AG04450 (cell line): ENCODE measurements at places on chromosomes 3 and 15. TPM values are rescaled to one million over a fixed set of nuclear protein-coding genes. Genes with fewer than 3 reads are reported as not detected.
A peak's percentile ranks its signal among the peaks of the same experiment; 100 is the strongest.

- DNase-seq, result no peak
Observed at GRCh38 chr3:72728958-72729467, 119.2 kb downstream of the SHQ1 start.

DNA sequence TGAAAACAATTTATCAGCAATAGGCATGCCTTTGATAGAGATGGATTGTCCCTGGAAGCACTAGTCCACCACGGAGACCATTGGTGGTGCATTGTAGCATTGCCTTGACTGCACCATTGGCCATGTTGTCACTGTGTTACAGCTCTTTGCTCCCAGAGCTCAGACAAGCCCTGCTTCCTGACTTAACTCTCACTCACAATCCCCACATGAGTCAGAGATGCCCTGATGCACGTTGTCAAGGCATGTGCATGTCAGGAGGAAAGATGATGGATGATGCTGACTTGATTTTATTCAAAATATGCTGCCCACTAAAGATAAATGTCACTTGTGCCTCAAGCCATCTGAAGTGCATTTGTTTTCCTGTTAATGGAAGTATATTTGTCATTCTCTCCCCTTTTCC, 266.1 kb downstream of the ARRDC4 start:
- no peak for DNase-seq

GRCh38 chr15:36284911-36285310, 294.5 kb upstream of the CDIN1 start:
- no peak for DNase-seq

- no peak for DNase-seq
Observed at GRCh38 chr3:108053067-108053466, 37.8 kb downstream of the CD47 start.

DNA sequence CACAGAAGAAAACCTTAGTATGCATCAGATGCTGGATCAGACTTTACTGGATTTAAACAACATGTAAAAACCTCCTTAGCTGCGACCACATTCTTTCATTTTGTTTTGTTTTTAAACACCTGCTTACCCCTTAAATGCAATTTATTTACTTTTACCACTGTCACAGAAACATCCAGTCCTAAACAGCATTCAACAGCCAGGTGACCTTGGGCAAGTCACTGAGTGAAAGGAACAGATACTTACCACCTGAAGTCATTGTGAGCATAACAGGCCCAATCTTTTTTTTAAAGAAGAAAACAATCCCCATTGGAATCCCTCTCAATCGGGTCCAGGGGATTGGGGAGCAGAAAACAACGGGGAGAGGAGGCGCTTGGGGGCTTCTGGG, 390 bp downstream of the STARD5 start:
- no peak for DNase-seq

GRCh38 chr3:122013448-122013925, 8.6 kb downstream of the ILDR1 start:
- DNase-seq, result no peak

DNA sequence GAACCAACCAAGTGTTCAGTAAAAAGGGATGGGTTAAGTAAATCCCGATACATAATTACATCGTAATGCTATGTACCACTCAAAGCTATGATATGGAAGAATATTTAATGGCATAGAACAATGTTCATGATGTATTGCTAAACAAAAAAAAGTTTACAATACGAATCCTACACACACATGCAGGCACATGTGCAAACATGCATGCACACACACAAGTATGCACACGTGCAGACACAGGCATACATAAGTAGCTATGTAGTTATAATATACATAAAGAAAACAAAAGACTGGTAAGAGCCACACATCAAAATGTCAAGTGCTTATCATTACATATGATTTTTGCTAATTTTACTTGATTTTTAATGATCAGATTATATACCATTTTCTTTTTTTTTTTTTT, 74.2 kb downstream of the ARRDC4 start:
- no peak for DNase-seq

- no peak for DNase-seq
Observed at GRCh38 chr3:172692751-172693338, 18.0 kb downstream of the NCEH1 start.

GRCh38 chr3:39433642-39434041, 27.1 kb downstream of the RPSA start:
- DNase-seq, result peak; percentile 10

DNA sequence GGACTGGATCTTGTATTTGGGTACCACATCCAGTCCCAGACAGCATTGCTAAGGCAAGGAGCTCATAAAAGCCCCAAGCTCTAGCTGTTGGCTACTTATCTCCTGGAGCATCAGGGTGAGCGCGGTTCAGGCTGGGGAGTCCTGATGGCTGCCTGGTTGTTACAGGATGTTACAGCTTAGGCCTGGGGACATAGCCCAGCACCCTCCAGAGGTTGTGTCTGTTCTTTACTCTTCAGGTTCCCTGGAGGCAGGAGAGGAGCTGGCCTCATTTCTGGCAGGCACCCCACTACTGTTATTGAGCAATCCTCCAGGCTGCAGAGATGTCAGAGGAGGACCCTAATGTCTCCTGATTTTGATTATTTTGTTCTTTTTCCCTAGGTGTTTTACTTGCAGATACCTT, 26.6 kb downstream of the APBA2 start:
- DNase-seq, result no peak

GRCh38 chr15:33315044-33315443, 4.3 kb downstream of the RYR3 start:
- DNase-seq, result no peak

- DNase-seq, result no peak
Observed at GRCh38 chr3:150303768-150304167, 104.3 kb upstream of the TSC22D2 start.

- DNase-seq, result no peak
Observed at GRCh38 chr3:100278910-100279309, 18.1 kb downstream of the TBC1D23 start.

GRCh38 chr3:48399387-48400172, 27.6 kb downstream of the FBXW12 start:
- DNase-seq, result no peak

DNA sequence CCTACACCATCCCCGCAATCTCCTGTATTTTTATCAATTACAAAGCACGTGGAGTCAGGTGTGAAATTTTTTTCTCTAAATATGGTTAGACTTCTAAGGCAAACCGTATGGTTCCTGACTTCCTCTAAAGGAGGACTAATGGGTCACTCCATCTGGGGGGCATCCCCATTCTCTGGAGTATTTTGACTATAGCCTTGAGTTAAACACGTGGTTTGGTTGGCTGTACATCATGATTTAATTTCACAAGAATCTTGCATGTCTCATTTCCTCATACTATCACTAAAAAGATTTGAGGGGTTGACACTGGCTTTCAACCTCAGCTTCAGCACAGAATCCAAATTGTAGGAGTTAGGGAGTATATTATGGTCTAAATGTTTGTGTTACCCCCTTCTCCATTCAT, 25.3 kb upstream of the ZNF770 start:
- no peak for DNase-seq

DNA sequence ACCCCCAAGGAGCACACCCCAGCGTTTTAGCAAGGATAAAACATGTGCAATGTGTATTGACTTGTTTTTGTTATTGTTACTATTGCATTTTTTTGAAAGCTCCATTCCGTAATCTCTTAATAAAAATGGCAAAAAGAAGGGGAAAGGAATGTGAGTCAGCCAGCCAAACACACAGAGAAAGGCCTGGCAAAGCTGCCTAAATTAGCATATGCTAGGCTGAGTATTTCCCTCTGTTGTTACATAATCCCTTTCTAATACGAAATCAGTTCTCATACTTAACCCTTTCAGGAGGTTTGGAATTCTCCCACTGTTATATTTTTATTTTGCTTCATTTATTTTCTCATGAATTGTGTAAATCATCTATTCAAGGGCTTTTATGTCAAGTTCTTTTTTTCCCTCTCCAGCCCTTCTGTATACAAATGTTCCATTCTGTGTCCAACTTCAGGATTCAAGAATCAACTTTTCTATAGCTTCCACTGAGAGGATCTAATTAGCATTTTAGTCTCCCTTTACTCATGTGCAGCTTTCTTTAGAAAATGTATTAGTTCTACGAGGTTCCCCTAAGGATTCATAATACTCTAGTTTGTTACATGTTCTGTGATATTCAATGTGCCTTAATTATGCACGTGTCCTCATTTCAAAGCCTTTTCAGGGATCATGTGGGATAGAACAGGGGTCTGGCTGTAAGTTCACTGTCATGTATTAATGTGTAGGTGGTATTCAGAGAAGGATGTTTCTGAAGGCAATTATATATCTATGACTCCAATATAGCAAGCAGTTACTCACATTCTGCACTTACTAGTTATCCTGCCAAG, 9.2 kb downstream of the CADM2 start:
- no peak for DNase-seq

DNA sequence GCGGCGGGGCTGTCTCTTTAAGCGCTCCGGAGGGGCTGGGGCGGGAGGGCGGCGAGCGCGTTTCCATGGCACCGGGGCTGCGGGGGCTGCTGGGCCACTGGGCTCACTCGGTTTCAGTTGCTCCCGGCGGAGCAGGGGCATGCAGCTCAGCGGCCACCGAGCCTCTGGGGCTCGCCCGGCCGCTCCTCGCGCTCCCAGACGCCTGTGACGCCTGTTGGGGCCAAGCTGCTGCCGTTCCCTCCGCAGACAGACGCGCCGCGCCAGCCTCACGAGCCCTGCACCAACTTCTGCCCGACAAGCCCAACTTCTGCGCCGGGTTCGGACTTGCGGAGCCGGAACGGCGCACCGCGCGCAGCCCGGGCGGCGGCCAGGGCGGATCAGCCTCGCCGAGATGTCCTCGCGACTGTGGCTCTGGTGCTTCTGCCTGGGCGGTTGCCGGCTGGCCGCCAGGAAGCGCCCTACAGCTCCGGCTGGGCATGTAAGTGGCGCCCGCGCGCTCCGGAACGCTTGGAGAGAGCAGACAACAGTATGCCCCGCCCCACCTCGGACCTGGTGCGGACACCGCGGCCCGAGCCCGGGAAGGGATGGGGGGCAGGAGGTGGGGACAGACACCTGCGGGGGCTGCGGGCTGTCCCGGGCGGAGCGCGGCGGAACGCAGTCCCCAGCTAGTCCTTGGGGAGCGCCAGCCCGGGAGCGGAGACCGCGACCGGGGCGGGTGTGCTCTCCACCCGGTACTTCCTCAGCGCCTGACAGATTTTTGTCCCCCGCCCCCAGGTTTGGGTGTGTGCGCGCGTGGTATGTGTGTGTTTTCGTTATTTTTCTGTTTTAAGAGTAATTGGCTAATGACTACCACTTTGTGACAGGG, 154.1 kb upstream of the GOLIM4 start:
- DNase-seq, result peak; percentile 32

GRCh38 chr3:128439226-128439625, 27.5 kb downstream of the DNAJB8 start:
- no peak for DNase-seq

- DNase-seq, result no peak
Observed at GRCh38 chr3:1251282-1252060, 158.6 kb downstream of the CNTN6 start.

DNA sequence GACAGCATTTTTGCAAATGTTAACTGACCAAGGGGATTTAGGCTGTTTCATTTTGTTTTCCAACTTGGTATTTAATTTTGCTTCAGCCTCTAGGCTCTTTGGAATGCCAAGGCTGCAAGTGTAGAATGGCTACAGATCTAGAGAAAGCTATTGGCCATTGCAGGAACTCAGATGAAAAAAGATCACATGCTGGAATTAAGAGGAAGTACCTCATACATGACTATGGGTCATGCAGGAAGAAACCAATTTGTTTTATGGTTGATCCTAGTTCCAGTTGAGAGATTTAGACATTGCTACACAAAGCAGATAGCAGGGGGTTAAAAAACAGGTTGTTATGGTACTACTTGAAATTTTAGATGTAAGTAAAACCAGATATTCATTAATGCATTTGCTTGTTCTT, 12.7 kb upstream of the CLDN16 start:
- no peak for DNase-seq

DNA sequence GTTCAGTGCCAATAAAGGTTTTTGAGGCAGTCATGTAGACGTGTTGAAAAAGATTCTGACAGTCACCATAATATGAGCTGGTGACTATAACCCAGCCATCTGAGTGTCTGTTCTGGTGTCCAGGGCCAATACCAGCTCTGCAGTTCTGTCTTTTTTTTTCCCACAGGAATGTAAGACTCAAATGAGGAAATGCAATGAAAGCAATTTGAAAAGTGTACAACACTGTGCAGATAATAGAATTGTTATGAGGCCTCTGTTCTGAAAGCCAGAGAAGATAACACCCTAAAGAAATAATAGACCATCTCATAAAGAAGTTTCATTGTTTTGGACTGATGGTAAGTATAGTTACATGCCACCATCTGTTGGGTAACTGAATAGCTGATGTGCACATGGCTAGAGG, 57.1 kb downstream of the CLDN1 start:
- no peak for DNase-seq

DNA sequence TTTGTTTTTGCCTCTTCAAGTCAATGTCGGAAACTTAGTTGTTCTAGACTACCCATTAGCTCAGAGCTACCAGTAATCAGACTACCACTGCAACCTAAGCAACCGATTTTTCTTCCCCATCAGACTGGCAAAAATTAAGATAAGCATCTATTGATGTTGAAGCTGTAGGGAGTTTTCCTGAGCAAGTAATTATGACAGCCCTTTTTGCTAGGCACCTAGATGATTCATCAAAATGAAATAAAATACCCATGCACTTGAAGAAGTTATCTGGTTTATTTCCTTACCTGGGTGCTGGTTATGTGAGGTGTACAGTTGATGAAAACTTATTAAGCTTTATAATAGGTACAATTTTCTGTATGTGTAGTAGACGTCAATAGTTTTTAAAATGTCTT, 554 bp upstream of the COMMD4 start:
- no peak for DNase-seq

DNA sequence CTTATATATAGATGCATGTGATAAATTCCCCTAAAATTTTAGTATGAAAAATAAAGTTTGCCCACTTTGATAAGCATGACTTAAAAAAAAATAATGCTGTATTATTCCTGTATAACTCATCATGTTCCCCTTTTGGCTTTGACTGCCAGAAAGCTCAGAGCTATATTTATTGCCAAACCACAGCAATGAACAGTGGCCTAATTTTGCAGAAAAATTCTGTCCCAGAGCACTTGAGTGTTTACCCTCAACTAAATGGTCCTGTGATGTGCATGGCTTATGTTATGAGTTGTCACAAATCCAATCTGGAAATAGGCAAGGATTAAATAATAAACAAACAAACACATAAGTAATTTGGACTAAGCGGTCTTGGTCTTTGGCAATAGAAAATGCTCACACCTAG, 276.7 kb downstream of the SLC9A9 start:
- no peak for DNase-seq

GRCh38 chr15:92822216-92823144, 77.6 kb upstream of the CHD2 start:
- no peak for DNase-seq

CLDN1 gene
- polyA plus RNA-seq, result 9.6 and 9.8 TPM in 2 replicates

DNAJC13 gene
- 37.5 and 50.5 TPM in 2 replicates for polyA plus RNA-seq

MYNN gene
- 18.9 and 27.0 TPM in 2 replicates for polyA plus RNA-seq

VEPH1 gene
- polyA plus RNA-seq, result 27.3 and 36.4 TPM in 2 replicates

GNL3 gene
- 71.6 and 81.7 TPM in 2 replicates for polyA plus RNA-seq

LOXL1 gene
- 114 and 206 TPM in 2 replicates for polyA plus RNA-seq

HYAL1 gene
- 0.25 and 0.32 TPM in 2 replicates for polyA plus RNA-seq

PIERCE2 gene
- 2.1 and 3.0 TPM in 2 replicates for polyA plus RNA-seq

SCN11A gene
- polyA plus RNA-seq, result 0.05 TPM in 2 replicates

SLCO2A1 gene
- polyA plus RNA-seq, result 1.6 and 1.7 TPM in 2 replicates

CASR gene
- polyA plus RNA-seq, result not detected in 2 replicates
